ENCODE measurements at places on chromosomes 3 and 15.
A peak's percentile ranks its signal among the peaks of the same experiment; 100 is the strongest.

DNA sequence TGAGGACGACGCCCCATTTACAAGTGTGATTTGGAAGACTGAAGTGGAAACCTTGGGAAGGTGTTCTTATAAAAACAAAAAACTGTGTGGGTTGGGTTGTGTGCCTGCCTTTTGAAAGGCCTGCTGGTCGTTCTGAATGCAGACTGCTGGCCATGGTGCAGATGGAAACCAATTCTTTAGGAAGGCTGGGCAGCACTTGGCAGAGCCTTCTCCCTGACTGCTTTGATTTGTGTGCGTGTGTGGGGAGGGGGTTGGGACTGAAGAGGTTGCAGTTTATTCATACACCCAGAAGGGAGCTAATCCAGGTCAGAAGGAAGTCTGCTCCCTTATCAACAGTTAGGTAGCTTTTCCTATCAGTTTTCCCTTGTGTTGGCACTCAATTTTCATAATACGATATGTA, 288.7 kb downstream of the SOX2 start:
- no peak for DNase-seq

DNA sequence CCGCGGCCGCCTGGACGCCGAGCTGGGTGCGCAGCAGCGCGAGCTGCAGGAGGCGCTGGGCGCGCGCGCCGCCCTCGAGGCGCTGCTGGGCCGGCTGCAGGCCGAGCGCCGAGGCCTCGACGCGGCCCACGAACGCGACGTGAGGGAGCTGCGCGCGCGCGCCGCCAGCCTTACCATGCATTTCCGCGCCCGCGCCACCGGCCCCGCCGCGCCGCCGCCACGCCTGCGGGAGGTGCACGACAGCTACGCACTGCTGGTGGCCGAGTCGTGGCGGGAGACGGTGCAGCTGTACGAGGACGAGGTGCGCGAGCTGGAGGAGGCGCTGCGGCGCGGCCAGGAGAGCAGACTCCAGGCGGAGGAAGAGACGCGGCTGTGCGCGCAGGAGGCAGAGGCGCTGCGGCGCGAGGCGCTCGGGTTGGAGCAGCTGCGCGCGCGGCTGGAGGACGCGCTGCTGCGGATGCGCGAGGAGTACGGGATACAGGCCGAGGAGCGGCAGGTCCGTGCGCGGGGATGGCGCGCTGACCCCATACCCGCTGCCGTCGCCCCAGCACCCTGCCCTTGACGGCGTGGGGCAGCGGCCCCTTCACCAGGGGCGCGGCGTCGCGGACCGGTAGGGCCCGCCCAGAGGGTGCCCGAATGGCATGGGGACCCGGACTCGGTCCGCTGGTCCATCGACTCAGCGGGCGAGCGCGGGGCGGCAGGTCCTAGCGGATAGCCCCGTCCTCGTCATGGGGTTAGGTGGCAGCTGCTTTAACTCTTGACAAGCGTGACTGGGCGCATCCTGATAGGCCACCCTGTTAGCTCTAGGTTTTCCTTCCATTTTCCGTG, 848 bp downstream of the SYNM start:
- DNase-seq = peak; percentile 37

- no peak for DNase-seq
Measured at GRCh38 chr3:23811919-23812318, 6.2 kb downstream of the UBE2E1 start.

GRCh38 chr3:53939086-53939582, 47.5 kb upstream of the SELENOK start:
- DNase-seq = no peak

GRCh38 chr3:175238801-175239200, 379.7 kb downstream of the NAALADL2 start:
- no peak for DNase-seq

GRCh38 chr3:130649061-130649654, 97.5 kb downstream of the PIK3R4 start:
- DNase-seq = no peak

- DNase-seq = peak; percentile 89
Measured at GRCh38 chr15:70308011-70308734, 210.5 kb upstream of the TLE3 start.

GRCh38 chr15:62301993-62302675, 137.0 kb upstream of the C2CD4B start:
- no peak for DNase-seq

GRCh38 chr15:57924598-57924997, 140.9 kb downstream of the ALDH1A2 start:
- DNase-seq = no peak

- DNase-seq = peak; percentile 54
Measured at GRCh38 chr3:39350714-39351113, 21.2 kb downstream of the CCR8 start.

GRCh38 chr3:116038968-116039650, 406.2 kb downstream of the LSAMP start:
- DNase-seq = no peak

DNA sequence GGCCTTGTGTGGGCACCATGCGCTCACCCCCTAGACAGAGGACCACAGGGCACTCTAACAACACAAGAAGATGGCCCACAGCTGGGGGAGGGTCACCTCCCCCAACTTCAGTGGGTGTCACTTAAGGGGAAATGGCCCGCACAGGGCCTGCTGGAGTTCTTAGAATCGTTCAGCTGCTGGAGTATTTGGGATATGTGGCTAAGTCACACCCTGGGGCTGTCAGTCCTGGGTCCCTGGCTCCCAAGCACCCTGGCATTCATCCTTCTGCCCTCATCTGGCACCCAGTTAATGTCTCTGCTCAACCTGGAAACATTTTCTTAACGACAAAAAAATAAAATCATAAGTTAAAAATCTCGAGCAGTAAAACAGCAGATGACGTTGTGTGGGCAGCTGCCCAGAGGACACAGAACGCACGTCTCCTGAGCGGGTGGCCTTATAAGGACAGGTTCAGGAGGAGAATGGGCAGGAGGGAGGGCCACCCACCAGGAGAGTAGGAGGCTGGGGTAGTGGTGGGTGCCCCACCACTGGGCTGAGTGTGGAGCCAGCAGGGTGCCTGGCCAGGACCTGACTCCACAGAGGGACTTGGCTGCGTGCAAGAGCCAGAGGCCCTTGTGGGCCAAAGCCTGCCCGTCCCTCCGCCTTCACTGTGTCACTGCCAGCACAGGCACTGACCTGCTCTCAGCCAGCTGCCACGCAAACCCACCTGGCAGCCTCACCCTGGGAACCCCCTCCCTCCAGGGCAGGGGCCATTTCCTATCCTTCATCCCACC, 11.5 kb downstream of the KBTBD13 start:
- DNase-seq = no peak

DNA sequence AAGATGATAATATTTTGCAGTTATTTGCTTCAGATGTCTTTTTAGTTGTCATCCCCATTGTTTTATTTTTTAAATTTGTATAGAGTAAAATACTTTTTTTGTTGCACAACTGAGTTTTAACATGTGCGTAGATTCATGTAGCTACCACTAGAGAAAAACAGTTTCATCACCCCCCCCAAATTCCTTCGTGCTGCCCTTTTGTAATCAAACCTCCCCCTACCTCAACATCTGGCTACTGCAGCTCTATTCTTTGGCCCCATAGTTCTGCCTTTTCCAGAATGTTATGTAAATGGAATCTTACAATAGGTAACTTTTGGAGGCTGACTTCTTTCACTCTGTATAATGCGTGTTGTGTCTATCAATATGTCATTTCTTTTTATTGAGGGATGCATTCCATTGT, 232.0 kb upstream of the RASGRP1 start:
- no peak for DNase-seq

DNA sequence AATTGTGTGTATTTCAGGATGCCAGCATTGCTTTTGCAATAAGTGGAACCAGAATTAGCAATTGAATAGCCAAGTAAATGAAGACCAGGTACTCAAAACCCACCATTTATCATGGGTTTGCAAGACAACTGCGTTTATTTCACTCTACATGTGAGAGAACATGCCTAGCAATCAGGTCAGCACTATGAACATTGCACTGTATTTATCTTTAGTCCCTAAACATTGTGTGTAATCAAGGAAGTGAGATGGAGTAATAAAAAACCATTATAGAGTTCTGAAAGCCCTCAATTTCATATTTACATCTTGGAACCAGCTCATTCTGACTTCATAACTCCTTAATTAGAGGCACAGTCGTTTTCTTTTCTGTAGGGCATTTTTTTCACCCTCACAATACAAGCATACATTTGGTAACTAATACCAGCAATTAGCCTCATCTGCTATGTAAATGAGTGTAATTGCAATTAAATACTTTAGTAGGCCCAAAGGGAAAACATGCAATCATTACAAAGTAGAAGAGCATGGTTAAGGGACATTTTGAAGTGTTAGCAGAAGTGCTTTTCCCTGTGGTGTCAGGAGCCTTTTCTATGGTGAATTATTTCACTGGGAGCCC, 153.1 kb upstream of the DPH6 start:
- DNase-seq = no peak

DNA sequence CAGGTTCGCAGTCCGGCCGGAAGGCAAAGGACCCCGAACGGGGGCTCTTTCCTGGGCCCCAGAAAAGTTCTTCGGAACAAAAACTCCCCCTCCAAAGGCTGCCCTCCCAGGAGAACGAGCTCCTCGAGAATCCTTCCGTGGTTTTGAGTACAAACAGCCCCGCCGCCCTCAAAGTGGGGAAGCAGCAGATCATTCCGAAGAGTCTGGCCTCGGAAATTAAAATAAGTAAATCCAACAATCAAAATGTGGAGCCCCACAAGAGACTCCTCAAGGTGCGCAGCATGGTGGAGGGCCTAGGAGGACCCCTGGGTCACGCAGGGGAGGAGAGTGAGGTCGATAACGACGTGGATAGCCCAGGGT, 1.3 kb downstream of the ARHGEF26 start:
- no peak for DNase-seq

GRCh38 chr3:119602676-119603075, 5.0 kb downstream of the PLA1A start:
- no peak for DNase-seq

GRCh38 chr3:44222337-44222736, 19.3 kb upstream of the TOPAZ1 start:
- DNase-seq = no peak

- no peak for DNase-seq
Measured at GRCh38 chr3:119360736-119361462, 66.7 kb downstream of the ARHGAP31 start.

GRCh38 chr15:89772932-89773583, 3.1 kb upstream of the MESP2 start:
- no peak for DNase-seq

- DNase-seq = no peak
Measured at GRCh38 chr3:25069970-25070369, 358.1 kb upstream of the RARB start.

GRCh38 chr3:179272385-179272784, 21.5 kb upstream of the KCNMB3 start:
- no peak for DNase-seq

GRCh38 chr15:65821070-65821469, 29.0 kb upstream of the DENND4A start:
- no peak for DNase-seq

DNA sequence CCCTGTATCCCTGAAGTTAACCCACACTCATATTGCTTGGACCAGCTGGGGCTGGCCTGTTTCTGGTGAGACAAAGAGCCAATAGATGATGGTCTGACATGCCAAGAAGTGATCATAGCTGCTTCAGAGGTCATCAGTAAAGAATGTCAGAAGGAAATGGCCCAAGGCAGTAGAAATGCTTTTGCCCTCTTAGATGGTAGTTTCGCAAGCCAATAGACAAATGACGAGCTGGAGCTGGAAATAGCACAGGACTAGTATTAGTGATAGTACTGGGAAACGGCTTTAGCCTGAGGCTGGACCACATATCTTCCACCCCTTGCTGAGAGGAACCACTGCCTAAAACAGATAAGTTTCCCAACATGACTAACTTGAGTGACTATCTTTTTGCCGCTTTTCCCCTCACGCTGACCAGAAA, 176.1 kb upstream of the THBS1 start:
- DNase-seq = peak; percentile 87

GRCh38 chr3:28590860-28591259, 242.2 kb upstream of the AZI2 start:
- DNase-seq = no peak

DNA sequence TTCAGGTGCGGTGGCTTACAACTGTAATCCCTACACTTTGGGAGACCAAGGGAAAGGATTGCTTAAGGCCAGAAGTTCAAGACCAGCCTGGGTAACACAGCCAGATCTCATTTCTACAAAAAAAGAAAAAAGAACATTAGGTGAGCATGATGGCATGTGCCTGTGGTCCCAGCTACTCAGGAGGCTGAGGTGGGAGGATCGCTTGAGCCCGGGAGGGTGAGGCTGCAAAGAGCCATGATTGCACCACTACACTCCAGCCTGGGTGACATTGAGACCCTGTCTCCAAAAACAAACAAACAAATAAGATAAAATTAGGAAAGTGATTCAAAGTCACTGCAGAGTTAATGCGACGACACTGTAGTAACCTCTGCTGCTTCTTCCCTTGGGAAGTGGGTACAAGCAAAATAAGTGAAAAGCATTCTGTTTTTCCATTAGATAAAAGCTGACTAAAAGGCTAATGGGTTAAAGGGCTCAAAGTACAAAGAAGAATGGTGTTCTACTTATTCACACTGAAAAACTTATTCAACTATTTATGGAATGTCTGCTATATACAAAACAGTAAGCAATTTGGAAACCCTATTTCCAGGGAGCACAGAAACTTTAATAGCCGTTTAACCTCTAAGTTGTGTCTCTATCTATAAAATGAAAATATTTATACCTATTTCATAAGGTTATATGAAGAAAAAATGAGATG, 8.0 kb upstream of the RPS27L start:
- no peak for DNase-seq

- DNase-seq = peak; percentile 85
Measured at GRCh38 chr15:43225201-43225949, 4.6 kb upstream of the EPB42 start.

DNA sequence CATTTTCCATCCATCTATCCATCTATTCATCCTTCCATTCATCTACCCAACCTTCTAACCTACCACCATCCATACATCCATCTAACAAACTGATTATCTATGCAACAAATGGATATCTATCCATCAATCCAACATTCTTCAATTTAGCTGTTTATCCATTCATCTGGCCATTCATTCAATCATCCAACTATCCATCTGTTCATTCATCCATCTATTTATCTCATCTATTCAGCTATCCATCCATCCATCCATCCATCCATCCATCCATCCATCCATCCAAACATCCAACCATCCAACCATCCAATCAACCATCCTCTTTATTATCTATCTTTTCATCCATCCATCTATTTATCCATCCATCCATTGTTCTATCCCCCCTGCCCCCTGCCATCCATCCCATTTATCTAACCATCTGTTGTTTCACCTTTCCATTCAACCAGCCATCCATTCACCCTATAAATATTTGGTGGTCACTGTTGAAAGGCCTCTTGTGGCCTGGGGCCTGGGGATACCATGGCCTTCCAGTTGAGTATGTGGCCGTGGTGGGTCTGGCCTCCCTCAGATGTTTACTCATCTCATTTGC, 44.7 kb downstream of the SLC6A6 start:
- DNase-seq = no peak
